Hematopoietic multipotent progenitor cell treated with erythropoietin and hydrocortisone succinate and interleukin-3 and kit ligand, for 17 days (in vitro differentiated cells): ENCODE measurements at places on chromosomes 5 and 9.
A peak's percentile ranks its signal among the peaks of the same experiment; 100 is the strongest.

DNA sequence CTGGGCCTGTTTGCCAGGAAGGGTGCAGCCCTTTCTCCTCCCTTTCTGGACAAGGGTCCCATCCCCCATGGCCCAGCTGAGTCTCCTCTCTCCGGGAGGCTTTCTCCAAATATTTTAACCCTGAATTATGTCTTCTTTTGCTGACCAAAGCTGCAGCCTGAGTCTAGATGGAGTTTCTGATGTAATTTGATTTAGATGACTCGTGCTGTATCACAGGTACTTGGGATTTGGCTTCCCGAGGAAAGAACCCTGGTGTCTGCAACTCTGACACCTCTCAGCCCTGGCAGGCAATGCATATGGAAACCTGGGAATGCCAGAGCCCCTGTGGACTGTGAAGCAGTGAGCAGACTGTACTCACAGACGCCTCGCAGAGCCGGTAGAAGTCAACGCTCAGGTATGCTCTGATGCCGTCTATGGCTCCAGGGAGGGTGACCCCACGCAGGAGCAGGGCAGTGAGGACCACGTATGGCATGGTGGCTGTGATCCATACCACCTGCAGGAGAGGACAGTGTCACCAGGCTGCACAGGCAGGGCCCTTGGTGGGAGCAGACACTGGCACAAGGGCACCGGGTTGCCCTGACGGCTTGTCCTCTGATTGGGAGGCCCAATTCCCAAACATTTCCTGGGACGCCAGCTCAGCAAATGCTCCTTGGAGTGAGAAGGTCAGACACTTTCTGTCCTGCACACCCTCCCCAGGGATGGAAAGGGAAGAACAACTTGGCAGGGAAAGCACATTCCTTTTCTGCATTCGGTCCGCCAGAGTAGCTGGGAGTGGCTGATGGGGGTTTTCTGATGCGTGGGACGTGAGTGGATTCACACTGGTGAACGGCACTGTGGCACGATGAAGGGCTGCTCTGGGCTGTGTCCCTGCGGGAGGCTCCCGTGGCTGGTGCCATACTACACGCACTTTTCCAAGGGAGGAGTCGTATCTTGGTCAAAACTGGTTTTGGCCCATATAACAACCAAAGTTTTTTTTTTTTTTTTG, 24.7 kb downstream of the SLC6A3 start:
- DNase-seq: no peak

- DNase-seq: no peak
Measured at GRCh38 chr5:26390608-26391007, 647.8 kb downstream of the CDH9 start.

GRCh38 chr9:96048104-96048955, 172.8 kb downstream of the ERCC6L2 start:
- no peak for DNase-seq

DNA sequence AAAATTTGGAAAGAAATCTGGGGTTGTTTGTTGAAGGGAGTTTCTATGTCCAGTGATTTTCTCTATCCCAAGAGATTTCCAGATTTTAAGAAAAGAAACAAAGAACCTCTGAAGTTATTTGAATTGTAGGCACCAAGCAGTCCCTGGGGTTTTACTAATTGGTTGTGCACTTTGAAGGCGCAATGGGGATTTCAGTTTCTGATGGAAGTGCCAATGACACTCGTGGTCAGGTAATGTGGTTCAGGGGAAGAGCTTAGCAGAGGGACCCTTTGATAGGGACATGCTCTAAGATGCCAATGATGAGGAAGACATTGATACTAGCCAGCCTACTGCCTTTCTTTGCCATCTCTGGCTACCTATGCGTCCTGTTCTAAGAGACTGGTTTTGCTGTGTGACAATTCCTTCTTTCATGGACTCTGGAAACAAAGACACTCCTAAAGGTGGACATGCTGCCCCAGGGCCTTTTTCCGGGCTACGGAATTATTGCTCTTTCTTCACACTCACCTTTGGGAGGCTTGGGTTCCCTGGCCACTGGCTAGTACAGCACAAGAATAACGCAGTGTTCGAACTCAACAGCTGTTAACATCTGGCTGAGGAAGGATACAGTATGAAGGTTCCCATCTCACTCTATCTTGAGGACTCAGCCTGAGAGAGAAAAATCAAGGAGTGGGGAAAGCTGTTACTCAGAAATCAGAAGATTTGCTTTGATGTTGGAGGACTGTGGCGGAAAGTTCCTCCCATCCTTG, 6.9 kb upstream of the TRAF1 start:
- DNase-seq: no peak

DNA sequence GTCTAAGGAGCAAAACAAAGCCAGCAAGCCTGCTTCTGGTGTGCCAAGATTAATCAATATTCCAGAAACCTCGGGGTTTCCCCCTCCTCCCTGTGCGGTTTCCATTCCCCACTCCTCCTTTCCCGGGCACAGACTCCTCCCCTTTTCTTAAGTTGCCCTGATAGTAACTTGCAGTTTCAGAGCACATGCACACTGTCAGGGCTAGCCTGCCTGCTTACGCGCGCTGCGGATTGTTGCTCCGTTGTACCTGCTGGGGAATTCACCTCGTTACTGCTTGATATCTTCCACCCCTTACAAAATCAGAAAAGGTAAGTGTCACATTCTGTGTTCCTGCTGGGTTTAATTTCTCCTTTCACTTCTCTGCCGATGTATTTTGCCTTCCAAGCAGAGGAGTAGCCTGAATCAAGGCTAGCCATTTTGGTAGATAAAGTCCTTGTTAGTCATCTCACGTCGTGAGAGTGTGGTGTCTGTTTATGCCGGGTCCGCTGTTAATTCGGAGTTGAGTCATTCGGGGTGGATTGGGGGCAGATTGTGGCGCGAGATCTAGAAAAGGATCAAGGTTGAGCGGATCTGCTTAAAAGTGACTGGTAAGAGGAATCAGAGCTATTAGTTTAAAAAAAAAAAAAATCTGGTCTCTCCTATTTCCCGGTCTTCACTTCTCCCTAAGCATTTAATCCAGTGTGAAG, at the start of gene SLC1A3:
Gene SLC1A3, plus strand, starts transcription at position 179 of the 686 bp plus-strand sequence. CDS start 1,818 bp downstream, outside the sequence.
- no peak for DNase-seq

DNA sequence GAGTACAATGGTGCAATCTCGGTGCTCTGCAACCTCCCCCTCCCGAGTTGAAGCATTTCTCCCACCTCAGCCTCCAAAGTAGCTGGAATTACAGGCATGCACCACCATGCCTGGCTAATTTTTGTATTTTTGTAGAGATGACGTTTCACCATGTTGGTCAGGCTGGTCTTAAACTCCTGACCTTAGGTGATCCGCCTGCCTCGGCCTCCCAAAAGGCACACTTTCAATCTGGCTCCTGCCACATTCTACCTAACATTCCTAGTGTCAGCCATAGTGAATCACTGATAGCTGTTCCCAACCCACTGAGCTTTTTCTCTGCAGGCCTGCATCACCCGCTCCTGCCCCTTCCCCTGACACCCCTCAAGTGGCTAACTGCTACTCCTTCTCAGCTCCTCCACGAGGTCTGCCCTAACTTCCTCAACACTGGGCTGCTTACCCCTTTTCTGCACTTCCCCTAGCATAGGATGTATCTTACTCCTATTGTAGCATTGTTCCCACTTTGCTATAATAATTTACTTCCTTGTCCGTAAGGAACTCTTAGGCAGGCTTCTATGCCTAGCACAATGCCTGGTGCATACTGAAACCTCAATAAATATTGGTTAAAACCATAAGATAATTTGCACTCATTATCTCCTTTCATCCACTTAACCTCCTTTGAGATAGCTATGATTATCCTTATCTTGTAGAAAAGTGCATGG, 42.0 kb upstream of the LIFR start:
- DNase-seq: no peak

DNA sequence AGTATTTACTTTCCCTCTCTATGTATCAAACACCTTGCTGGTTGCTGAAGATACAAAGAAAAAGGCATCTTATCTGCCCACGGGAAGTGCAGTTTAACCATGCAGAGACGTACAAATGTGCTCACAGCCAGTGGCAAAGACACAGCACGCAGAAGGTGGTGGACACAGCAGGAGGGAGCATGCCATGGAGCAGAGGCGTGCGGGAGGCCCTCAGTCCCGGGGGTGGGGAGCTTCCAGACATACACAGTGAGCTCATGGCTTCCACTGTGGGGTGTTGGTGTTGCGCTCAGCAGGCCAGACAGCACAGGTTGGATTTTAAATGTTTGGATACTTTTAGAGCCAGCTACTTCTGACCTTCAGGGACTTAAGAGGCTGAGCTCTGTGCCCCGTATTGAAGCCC, 8.8 kb upstream of the BARX1 start:
- DNase-seq: no peak

DNA sequence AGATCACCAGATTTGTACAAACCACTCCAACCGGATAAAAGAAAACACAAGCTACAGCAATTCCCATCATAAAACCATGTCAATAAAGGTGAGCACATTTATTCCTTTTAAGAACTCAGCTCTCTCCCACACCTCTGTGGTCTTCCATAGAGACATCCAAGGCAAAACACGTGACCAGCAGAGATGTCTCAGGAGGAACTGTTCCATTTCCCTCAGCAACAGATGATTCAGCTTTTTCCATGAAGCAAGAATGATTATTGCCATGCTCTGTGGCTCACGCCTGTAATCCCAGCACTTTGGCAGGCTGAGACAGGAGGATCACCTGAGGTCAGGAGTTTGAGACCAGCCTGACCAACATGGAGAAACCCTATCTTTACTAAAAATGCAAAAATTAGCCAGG, 15.8 kb downstream of the GZMK start:
- no peak for DNase-seq

GRCh38 chr9:3447788-3448187, 78.0 kb downstream of the RFX3 start:
- DNase-seq: no peak

DNA sequence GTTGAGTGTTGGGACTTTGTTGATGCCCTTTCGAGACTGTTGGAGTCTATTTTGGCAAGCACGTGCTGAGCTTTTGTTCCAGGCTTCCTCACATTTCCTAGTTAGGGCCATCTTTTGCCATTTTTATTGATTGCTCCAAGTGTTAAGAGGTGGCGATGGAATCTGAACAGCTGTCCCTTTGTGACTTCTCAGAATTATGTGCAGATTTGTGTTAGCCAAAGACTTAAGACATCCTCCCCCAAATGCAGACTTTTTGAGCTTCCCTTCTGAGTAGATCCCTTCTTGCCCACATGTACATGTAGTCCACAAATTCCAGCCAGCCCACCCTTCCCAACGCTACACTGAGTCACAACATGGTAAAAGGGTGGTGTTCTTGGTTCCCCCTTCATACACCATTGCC, 59.2 kb downstream of the SPIN1 start:
- DNase-seq: no peak

GRCh38 chr5:162391833-162392232, 324.3 kb downstream of the GABRG2 start:
- no peak for DNase-seq

GRCh38 chr5:175328176-175328575, 115.8 kb downstream of the DRD1 start:
- no peak for DNase-seq

DNA sequence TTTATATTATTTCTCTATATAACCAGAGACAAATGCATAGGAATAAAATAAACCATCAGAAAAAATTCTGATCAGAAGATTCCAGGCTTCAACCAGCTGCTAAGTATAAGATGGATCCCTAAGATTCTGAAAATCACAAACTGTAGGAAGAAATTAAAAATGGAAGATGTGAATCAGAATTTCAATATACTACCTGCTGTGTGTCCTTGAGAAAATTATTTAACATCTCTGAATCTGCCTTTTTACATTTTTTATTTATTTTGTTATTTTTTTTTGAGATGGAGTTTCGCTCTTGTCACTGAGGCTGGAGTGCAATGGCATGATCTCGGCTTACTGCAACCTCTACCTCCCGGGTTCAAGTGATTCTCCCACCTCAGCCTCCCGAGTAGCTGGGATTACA, 187.2 kb downstream of the GNAQ start:
- no peak for DNase-seq

GRCh38 chr5:109691996-109692395, 2.3 kb downstream of the MAN2A1 start:
- DNase-seq: peak; percentile 58
